ENCODE measurements at places on chromosomes 2 and 18. TPM values are rescaled to one million over a fixed set of nuclear protein-coding genes. Genes with fewer than 3 reads are reported as not detected.

MRPS9 gene
- 25.0 TPM for total RNA-seq

ALLC gene
- total RNA-seq = not detected

PLCL1 gene
- total RNA-seq = 1.1 TPM

EGR4 gene
- 1.1 TPM for total RNA-seq

CD207 gene
- total RNA-seq = not detected

POU3F3 gene
- not detected for total RNA-seq

ASPRV1 gene
- total RNA-seq = 1.4 TPM

THUMPD2 gene
- total RNA-seq = 17.8 TPM

G6PC2 gene
- total RNA-seq = not detected

CFC1 gene
- not detected for total RNA-seq

PLGLB2 gene
- 3.1 TPM for total RNA-seq

CAPN14 gene
- total RNA-seq = 0.33 TPM

FOXD4L1 gene
- total RNA-seq = not detected

CCDC121 gene
- 0.25 TPM for total RNA-seq

SYT4 gene
- total RNA-seq = not detected

MOGAT1 gene
- not detected for total RNA-seq

SPEG gene
- 1.5 TPM for total RNA-seq

LPIN2 gene
- total RNA-seq = 32.9 TPM

STARD7 gene
- 62.6 TPM for total RNA-seq

KYNU gene
- total RNA-seq = 3.3 TPM

CHRND gene
- not detected for total RNA-seq

ZRANB3 gene
- total RNA-seq = 7.7 TPM

EMILIN1 gene
- 0.41 TPM for total RNA-seq

EML6 gene
- total RNA-seq = 1.7 TPM

MORN2 gene
- total RNA-seq = 2.3 TPM

RDH14 gene
- 12.5 TPM for total RNA-seq

BUB1 gene
- 2.7 TPM for total RNA-seq

SH3RF3 gene
- total RNA-seq = 0.34 TPM

EDAR gene
- total RNA-seq = 0.11 TPM

TCF7L1 gene
- not detected for total RNA-seq

AMER3 gene
- not detected for total RNA-seq

AQP12A gene
- not detected for total RNA-seq

SLC23A3 gene
- total RNA-seq = 0.48 TPM

Measured in natural killer cell (primary cell).